CD4-positive, alpha-beta T cell treated with Interleukin-15 for 4 hours (primary cell): ENCODE measurements at places on chromosomes 5 and 9.

DNA sequence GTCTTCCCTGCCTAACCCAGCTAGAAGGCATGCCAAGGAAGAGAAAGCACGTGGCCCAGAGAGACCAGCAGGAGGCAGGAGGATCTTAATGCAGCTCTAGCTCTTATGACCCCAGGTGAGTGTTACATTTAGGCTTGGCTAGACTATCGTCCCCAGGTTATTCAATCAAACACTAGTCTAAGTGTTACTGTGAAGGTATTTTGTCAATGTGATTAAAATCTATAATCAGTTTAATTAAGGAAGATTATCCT is 483.7 kb downstream of the BNC2 start:
- DNase-seq = no peak

GRCh38 chr9:105346273-105346672 is 101.6 kb upstream of the FSD1L start:
- DNase-seq = no peak

- DNase-seq = no peak
These were observed 73.2 kb upstream of the EPB41L4A start for GRCh38 chr5:112492291-112492690.

DNA sequence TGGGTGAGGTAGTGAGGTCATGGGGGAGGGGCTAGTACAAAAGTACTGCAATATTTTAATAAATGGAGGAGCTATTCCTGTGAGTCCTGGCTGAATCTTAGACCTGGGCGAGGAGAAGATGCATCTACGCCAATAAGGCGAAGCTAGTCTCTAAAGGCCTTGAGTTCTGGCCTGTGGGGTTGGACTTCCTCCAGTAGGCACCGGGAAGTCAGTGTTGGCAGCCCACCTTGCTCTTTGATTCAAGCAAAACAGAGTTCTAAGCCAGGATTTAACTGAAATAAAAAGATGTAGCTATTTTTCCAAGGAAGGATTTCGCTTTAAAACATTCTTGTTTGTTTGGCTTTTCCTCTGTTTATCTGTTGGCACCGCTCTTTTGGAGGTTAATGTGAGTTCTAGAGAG is 244.6 kb downstream of the KIF4B start:
- DNase-seq = no peak

- no peak for DNase-seq
These were observed 48.9 kb downstream of the SLC12A7 start for GRCh38 chr5:1062761-1063568.

DNA sequence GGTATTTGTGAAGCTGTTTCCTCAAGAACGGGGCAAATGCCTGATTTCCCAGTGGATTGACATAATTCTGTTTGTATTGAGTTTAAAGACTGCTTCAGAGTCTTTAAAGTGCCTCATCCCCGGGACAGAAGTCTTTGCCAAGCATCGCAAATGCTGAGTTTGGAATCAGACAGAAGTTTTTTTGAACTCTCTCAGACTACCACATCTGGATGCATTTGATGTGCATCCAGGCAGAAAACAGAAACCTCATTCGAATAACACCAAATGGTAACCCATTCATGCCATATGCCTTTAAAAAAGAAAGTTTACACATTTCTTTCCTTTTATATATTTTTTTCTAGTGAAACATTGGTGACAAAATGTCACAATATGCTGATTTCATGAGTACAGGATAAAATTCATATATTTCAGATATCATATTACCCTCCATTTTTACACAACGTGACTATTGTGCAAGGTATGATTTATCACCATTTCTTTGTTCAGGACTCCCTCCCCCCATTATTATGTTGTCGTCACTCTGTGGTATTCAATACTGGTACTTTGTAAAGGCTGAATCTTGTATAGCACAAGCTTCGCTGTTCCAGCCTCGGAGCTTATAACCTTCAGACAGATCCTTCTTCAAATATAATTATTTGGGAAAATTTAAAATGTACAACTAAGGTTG is 91.1 kb downstream of the ZNF608 start:
- no peak for DNase-seq

GRCh38 chr5:23507278-23507685 is at the start of gene PRDM9:
TSS of gene PRDM9 (plus strand) at chr5:23507609. CDS start at chr5:23509034, 1,425 bp downstream.
- DNase-seq = peak; percentile 2

- peak; percentile 38 for DNase-seq
These were observed 599 bp downstream of the NMRK1 start for GRCh38 chr9:75087289-75087823.

DNA sequence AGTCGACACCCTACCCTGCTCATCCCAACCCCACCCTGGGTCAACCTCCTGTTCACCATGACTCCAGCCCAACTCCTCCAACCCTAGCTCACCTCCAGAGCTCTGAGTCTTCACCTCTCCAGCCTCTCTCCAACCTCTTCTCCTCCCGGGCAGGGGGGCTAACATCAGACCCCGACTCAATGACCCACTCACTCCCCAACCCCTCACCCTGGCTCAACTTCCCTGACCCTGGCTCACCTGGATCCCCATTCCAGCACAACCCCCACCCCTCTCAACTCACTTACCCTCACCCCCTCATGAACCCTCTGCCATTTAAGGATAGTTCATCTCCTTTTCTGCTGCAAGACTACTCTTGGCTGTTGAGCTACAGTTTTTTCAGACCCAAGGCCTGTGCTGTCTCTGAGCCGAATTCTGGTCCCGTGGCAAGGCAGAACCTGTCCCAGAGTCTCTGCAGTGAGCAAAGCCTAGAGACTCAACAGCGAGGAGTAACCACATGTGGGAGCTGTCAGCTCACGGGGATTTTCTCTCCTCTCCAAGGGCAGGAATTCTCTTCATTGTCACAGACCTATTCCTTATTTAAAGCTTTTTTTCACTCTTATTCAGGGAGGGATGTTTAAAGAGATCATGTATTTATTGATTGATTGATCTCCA is 29.8 kb downstream of the ANKRD33B start:
- no peak for DNase-seq

GRCh38 chr9:89701221-89701798 is 96.5 kb downstream of the GADD45G start:
- DNase-seq = peak; percentile 65

GRCh38 chr9:78074385-78075291 is 43.0 kb upstream of the GNAQ start:
- DNase-seq = peak; percentile 21

DNA sequence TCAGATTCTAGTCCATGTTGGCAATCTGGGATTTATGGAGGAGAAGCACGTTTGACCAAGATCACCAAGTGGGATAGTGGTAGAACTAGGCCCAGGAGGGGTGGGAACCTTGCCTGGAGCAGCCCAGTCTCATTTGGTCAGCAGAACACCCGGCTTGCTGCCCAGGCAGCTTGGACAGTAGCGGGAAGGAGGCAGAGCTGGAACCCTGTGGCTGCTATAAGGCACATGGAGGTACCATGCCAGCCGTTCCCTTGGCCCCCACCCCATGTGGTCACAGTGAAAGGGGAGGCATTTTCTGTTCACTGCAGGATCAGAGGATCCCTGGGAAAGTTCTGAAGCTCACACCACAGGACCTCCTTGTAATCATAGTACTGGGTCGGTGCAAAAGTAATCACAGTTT is 75.4 kb upstream of the ORM1 start:
- DNase-seq = no peak

DNA sequence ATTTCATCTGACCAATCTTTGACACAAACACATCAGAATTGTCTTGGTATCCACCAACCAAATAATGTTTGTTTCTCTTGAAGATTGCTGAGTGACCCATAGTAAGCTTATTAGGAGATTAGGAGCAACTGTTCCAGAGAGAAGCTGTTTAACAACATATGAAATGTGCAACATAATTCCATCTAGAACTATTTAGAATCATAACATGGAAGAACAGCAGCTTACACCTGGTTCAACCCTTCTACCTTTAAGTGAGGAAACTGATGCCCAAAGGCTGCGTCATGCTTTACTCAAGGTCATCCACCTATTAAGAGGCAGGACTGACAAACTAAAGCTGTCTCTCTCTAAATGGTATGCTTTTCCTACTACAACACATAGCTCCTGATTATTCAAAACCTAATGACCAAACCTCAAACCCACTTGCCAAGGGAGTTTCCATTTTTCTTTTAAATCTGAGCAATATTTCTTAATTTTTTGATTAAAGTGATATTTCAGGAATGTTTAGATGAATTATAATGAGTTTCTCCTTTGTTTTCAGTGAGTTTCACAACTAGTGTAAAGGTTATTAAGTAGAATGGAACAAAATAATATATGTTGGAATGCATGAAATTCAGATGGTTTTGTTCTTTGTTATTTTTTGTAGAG is 545.9 kb downstream of the RAB3C start:
- no peak for DNase-seq

DNA sequence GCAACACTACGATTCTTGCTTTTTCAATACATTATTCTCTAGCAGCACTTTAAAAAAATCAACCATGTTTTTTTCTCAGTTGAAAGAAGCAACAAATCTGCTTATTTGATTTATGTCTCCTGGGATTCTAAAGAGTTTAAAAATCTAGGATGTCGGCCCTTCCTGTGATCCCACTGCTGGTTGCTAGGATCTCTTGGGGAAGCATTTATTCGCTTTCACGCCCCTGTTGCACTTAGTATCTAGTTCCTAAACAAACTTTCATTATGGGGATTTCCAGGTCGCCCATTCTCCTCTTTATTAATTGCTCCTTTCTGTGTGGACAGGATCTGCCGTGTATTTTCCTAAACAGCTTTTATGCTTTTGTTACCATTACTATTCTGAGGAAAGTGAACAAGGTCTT is 313.5 kb downstream of the AGTPBP1 start:
- DNase-seq = no peak

- no peak for DNase-seq
These were observed 54.1 kb downstream of the PRRC1 start for GRCh38 chr5:127571314-127572131.

DNA sequence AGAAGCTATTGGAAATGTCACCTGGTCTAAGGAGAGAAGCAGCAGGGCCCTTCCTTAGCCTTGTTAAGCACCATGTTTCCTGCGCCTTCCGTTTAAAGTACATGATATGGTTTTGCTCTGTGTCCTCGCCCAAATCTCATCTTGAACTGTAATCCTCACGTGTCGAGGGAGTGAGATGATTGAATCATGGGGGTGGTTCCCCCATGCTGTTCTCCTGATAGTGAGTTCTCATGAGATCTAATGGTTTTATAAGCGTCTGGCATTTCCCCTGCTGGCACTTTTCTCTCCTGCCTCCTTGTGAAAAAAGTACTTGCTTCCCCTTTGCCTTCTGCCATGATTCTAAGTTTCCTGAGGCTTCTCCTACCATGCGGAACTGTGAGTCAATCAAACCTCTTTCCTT is 49.7 kb downstream of the PRDM6 start:
- DNase-seq = no peak

- no peak for DNase-seq
These were observed 101.9 kb upstream of the S1PR3 start for GRCh38 chr9:88889386-88889785.

DNA sequence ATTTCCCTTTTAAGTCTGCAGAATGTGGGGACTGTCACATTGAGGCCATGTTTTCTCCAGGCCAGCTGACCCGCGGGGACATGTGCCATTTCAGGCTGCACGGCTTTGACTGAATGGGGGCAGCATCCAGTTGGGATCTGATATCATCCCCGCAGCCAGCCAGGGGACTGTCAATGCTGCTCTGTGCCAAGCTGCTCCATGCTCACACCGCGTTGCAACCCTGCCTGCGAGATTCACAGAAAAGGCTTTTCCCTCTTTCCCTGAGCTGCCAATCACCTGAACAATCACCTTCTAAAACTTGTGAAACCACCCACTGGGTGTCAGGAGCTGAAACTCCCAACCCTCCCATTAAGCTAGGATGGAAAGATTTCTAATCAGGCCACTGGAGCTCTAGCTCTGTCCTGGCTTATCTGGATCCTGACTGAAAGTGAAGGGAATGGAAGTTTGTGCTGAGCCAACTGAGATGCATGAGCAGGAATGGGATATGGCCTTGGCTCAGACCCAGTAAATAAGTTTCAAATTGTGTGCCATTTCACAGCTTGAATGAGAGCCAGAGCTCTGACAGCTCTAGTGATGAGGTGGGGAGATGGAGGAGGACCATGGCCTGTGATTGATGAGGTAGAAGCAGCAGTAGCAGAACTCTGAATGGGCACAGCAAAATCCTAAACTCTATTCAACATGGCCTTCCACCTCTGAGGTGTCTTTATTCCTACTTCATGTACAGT is 34.5 kb upstream of the ZNF366 start:
- DNase-seq = no peak

DNA sequence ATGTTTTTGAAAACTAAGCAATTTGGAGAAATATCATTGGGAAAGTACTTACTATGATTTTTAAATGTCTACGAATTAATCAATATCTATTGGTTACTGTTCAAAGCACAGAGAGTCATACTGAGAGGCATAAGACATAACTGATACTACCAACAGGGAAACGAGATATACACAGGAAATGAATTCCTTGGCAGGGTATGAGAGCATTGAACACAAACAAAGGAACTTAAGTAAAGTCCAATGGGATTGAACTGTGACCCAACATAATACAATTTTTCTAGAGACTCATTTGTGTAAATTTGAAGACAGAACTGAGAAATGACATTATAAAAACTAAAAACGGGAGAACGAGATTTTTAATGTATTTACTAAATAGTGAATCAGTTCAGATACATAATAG is 1.3 kb upstream of the ITGA1 start:
- DNase-seq = no peak

- no peak for DNase-seq
These were observed 140.8 kb upstream of the ZNF608 start for GRCh38 chr5:124887223-124887622.

- DNase-seq = no peak
These were observed 174.3 kb downstream of the PAPPA start for GRCh38 chr9:116327701-116328405.

- DNase-seq = no peak
These were observed 21.4 kb downstream of the CEP72 start for GRCh38 chr5:633501-633955.
